Activated CD8-positive, alpha-beta memory T cell treated with anti-CD3 and anti-CD28 coated beads for 36 hours (primary cell): ENCODE measurements at places on chromosomes 6 and 20. TPM values are rescaled to one million over a fixed set of nuclear protein-coding genes. Genes with fewer than 3 reads are reported as not detected.

The CENPQ gene
- 18.4 TPM for total RNA-seq

The CAP2 gene
- not detected for total RNA-seq

The ZSCAN12 gene
- total RNA-seq = 5.3 TPM

The LY6G6C gene
- total RNA-seq = not detected

The TFAP2B gene
- not detected for total RNA-seq

The ZNF311 gene
- 0.65 TPM for total RNA-seq

The TRIM39 gene
- 18.6 TPM for total RNA-seq

The RPP21 gene
- total RNA-seq = 38.2 TPM
